ENCODE measurements at places on chromosomes 7 and 10.

DNA sequence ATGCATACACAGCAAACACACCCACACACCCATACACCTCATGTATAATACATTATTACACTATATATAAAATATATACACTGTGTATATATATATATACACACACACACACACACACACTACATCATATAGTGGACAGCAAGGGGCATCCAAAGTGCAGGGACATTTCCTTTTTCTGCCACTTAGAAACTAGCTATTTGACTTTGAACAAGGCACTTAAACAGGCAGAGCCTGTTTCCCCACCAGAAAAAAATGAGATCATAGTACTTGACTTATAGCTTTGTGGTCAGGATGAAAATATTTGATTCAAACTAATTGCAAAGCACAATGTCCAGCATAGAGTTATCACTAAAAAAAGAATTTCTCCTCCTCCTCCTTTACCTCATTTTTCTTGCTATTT, 254.3 kb upstream of the NPVF start:
- no peak for DNase-seq

GRCh38 chr7:124457841-124458240, 307.8 kb downstream of the GPR37 start:
- no peak for DNase-seq

- peak; percentile 54 for DNase-seq
Measured at GRCh38 chr10:80187465-80188409, 17.6 kb downstream of the ANXA11 start.

GRCh38 chr7:117047496-117047895, 94.2 kb downstream of the ST7 start:
- DNase-seq = no peak

GRCh38 chr7:134699899-134700298, 53.2 kb downstream of the BPGM start:
- no peak for DNase-seq

GRCh38 chr10:14243221-14243620, 87.5 kb downstream of the FRMD4A start:
- DNase-seq = no peak

All from stimulated activated CD4-positive, alpha-beta T cell treated with anti-CD3 and anti-CD28 coated beads, Interleukin-15, amount 100 ng/mL, for 1 hour (primary cell).